ENCODE measurements at places on chromosomes 12 and 14. TPM values are rescaled to one million over a fixed set of nuclear protein-coding genes. Genes with fewer than 3 reads are reported as not detected.

DNA sequence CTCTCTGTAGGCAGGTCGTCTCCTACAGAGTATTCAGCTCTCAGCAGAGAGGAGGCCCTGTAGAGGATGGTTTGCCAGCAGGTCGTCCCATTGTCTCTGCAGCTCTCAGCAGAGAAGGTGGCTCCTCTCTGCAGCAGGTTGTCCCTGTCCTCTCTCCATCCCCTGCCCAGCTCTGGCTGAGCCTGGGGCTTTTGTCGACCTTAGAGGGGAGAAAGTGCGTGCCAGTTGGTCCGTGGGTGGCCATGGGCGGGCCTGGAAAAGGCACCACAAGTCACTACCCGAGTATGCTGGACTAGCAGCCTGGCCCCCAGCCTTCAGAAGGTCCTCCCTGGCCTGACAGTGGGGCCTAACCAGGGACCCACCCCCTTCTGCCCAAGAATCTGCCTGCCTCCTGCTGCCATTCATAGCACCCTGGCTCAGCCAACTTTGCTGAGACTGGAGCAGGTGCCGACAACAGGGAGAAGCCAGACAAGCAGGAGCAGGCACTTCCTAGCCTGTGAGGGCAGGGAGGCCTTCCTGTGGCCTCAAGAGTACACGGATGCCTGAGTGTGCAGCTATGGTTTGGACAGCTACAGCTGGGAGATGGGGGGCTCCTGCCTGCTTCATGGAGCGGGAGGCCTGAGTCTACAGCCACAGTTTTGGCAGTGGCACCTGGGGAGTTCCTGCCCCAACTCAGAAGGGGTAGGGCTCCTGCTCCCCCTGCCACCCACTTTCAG is 59.7 kb upstream of the KCNH3 start:
- H3K4me1 ChIP-seq: peaks cover 21% of the 10 kb centered on the region
- no peaks in the 10 kb centered on the region for H3K36me3 ChIP-seq

- H3K36me3 ChIP-seq: no peaks in the 10 kb centered on the region
- peak overlapping the region; percentile 54 for H3K27ac ChIP-seq
- H3K4me3 ChIP-seq: no peak overlapping the region
- H3K27me3 ChIP-seq: no peaks in the 10 kb centered on the region
- peak; percentile 14 for DNase-seq
These were observed 17.1 kb downstream of the INSM2 start for GRCh38 chr14:35551081-35551480.

- no peak overlapping the region for H3K27ac ChIP-seq
- peaks cover 7% of the 10 kb centered on the region for H3K4me1 ChIP-seq
- H3K36me3 ChIP-seq: no peaks in the 10 kb centered on the region
- no peaks in the 10 kb centered on the region for H3K27me3 ChIP-seq
These were observed 1.6 kb upstream of the ACTR6 start for GRCh38 chr12:100199023-100199346.

- no peak overlapping the region for H3K27ac ChIP-seq
- H3K4me3 ChIP-seq: no peak overlapping the region
- H3K27me3 ChIP-seq: no peaks in the 10 kb centered on the region
- no peaks in the 10 kb centered on the region for H3K36me3 ChIP-seq
- DNase-seq: no peak
- no peaks in the 10 kb centered on the region for H3K4me1 ChIP-seq
These were observed 543.1 kb downstream of the LRFN5 start for GRCh38 chr14:42149609-42150261.

SOAT2 gene
- not detected for total RNA-seq

GRCh38 chr14:96263347-96264199 is 7.6 kb downstream of the BDKRB1 start:
- H3K4me3 ChIP-seq: no peak overlapping the region
- H3K27me3 ChIP-seq: no peaks in the 10 kb centered on the region
- no peak for DNase-seq
- H3K4me1 ChIP-seq: no peaks in the 10 kb centered on the region
- H3K36me3 ChIP-seq: no peaks in the 10 kb centered on the region

GRCh38 chr12:66132408-66132807 is 1.9 kb upstream of the LLPH start:
- no peak overlapping the region for H3K27ac ChIP-seq
- H3K4me3 ChIP-seq: no peak overlapping the region
- no peak for DNase-seq
- no peaks in the 10 kb centered on the region for H3K27me3 ChIP-seq
- H3K36me3 ChIP-seq: peaks cover 5% of the 10 kb centered on the region

DNA sequence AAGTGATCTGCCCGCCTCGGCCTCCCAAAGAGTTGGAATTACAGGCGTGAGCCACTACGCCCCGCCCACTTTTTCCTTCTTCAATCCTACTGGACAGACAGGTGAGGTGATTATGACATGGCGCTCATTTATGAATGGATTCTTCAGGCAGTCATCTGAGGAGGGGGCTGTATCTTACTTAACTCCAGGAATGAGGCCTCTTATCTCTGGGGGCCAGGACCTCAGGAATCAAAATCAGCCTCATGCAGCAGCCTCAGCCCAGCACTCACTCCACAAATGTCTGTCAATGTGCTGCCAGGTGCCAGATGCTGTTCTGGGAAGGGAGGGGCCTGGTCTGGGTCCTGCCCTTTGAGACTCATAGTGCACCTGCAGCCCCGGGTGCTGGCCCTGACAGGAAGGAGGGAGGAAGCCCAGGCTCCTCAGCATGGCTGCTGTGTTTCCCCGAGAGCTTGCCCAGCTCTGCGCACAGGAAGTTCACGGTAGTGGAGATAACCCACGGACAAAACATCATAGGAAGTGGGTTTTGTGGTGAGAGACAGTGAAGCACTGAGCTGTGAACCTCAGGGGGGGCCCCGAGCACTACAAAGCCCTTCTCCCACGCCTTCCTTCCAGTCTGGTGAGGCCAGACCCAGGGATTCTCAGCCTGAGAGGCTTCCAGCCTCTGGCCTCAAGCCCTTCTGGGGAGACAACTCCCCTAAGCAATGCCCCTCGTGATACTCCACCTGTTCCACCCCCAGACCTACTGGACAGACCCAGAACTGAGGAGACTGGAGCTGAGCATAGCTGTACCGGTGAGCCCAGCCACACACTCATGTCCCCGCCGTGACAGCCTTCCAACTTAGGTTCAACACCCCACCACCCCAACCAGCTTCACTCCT is 22.3 kb downstream of the GALNT6 start:
- no peaks in the 10 kb centered on the region for H3K36me3 ChIP-seq
- peaks cover 25% of the 10 kb centered on the region for H3K4me1 ChIP-seq
- H3K27me3 ChIP-seq: peaks cover 30% of the 10 kb centered on the region
- H3K27ac ChIP-seq: no peak overlapping the region
- DNase-seq: peak; percentile 31

DNA sequence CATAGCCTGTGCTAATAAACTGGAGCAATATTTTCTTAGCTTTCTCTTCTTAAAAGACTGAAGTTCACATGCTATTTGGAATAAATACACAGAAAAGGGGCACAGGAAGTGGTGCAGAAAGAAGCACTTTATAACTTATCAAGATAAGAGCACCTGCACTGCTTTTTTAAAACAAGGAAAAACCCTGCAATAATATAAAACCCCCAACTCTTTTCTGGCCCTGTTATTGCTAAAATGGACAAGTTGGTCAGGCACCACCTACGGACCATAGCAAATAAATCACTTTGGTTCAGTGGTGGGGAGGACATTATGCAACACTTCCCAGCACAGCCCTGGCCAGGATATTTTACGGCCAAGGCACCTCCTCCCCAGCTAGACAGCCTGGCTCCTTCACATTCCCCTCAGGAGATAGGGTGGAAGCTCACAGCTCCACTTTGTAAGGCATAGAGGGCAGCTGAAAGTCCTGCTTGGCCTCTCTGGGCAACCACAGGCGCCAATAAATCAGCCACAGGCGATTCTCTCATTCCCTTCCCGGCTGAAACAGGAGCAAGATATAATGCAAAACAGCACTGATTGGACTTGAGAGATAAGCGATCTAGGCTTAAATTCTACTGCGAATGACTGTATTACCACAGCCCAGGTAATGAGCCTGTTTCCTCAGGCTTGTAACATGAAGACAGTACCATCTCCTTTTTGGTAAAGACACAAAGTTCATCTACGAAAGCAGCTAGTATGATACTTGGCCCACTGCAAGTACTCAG is 2.0 kb downstream of the ZBTB25 start:
- H3K4me3 ChIP-seq: peak overlapping the region; percentile 80
- no peak overlapping the region for H3K27ac ChIP-seq
- no peak for DNase-seq
- no peaks in the 10 kb centered on the region for H3K36me3 ChIP-seq
- no peaks in the 10 kb centered on the region for H3K27me3 ChIP-seq

All from neural progenitor cell (in vitro differentiated cells).